ENCODE measurements at places on chromosomes 3 and 15. TPM values are rescaled to one million over a fixed set of nuclear protein-coding genes. Genes with fewer than 3 reads are reported as not detected.

- no peaks in the 10 kb centered on the region for H3K27me3 ChIP-seq
- H3K4me3 ChIP-seq = no peak overlapping the region
- H3K4me1 ChIP-seq = no peaks in the 10 kb centered on the region
- no peak overlapping the region for H3K27ac ChIP-seq
- H3K36me3 ChIP-seq = no peaks in the 10 kb centered on the region
- DNase-seq = no peak
These were observed 477.1 kb upstream of the KCNMB2 start for GRCh38 chr3:178059119-178059518.

GRCh38 chr15:58568157-58568571, 136.4 kb downstream of the LIPC start:
- H3K27me3 ChIP-seq = no peaks in the 10 kb centered on the region
- no peaks in the 10 kb centered on the region for H3K36me3 ChIP-seq
- H3K4me3 ChIP-seq = no peak overlapping the region
- no peak for DNase-seq
- no peak overlapping the region for H3K27ac ChIP-seq

GRCh38 chr15:98873441-98874218, 134.0 kb downstream of the PGPEP1L start:
- no peak for DNase-seq
- no peak overlapping the region for H3K27ac ChIP-seq
- H3K4me3 ChIP-seq = no peak overlapping the region
- H3K27me3 ChIP-seq = no peaks in the 10 kb centered on the region
- H3K4me1 ChIP-seq = no peaks in the 10 kb centered on the region

DNA sequence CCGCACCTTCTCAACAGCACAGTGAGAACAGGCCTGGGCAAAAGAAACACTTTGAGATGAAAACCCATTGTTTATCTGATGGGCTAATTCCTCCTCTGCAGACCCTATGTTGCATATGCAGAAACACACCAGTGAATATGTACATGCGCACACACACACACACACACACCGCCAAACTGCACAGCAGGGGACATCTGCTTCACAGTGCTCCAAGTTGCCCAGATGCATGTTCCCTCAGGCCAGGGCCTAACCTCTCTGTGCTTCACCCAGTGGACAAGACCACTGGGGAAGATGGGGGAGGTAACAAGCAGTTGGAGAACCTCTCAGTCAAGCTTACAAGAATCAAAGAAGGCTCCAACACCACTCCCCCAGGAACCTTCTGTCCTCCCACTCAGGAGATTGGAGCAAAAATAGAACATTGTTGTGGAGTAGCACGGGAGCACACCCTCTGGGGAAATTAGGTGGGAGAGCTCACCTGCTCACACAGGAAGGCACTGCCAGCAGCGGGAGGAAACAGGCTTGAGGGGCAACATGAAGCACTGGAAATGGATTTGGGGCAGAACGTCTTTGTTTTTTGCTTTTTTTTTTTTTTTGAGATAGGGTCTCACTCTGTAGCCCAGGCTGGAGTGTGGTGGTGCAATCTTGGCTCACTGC, 13.0 kb downstream of the HCN4 start:
- no peak overlapping the region for H3K27ac ChIP-seq
- H3K4me3 ChIP-seq = no peak overlapping the region
- H3K4me1 ChIP-seq = no peaks in the 10 kb centered on the region
- DNase-seq = no peak
- no peaks in the 10 kb centered on the region for H3K36me3 ChIP-seq

DNA sequence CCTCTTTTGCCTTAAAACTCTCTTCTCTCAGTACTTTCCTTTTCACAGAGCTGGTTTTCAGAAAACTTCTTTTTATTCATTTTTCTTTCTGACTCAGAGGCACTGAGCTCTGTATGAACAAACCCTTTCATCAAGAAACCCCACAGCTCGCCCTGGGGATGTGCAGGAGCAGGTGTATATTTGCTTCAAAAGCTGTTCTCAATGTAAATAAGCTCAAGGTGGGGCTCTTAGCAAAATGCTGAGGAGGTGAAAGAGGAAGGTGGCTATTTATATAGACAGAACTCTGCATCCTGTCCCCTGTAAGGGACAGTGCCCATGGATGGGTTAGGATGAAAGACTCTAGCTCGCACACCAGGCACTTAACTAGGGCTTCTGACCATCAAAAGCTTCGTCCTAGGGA, 302.0 kb downstream of the WDR72 start:
- no peak overlapping the region for H3K27ac ChIP-seq
- H3K4me1 ChIP-seq = no peaks in the 10 kb centered on the region
- H3K4me3 ChIP-seq = no peak overlapping the region

DNA sequence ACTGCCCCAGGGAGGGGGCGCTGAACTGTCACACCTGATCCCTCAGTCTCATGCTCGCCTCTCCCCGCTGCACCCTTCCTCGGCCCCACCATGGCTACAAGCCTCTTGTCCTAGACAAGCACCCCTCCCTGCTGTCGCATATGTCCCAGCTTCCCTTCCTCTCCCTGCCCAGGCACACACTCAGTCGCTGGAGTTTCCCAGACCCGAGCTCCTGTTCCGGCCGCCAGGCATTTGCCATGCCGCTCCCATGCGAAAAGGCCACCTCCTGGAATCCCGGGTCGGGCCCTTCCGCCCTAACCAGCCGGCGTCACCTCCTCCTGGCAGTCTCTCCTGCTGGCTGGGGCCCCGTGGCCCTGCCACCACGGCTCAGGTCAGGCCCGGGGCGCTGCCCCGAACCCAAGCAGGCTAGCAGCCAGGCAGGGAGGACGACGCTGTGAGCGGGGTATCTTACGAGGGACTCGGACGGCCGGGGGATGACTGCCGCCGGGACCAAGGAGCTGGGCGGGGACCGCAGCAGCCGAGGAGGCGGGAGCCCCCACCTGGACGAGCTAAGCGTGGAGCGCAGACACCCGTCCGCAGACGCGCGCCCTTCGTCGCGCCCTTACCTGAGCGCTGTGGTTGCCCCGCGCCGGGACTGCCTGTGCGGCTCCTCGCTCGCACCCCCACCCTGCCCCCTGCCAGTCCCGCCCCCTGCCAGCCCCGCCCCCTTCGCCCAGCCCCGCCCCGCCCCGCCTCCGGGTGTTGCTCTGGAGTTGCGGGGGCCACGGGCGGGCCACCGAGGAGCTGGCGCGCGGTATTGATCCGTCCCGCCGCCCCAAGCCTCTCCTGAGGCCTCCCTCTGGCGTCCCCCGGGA, at the start of gene ALS2CL:
Gene ALS2CL, minus strand, starts transcription at position 642 of the 854 bp plus-strand sequence. CDS start 4,239 bp downstream, outside the sequence.
- H3K4me1 ChIP-seq = peaks cover 73% of the 10 kb centered on the region
- no peaks in the 10 kb centered on the region for H3K27me3 ChIP-seq
- no peaks in the 10 kb centered on the region for H3K36me3 ChIP-seq
- H3K27ac ChIP-seq = peak within 1 kb of the TSS; percentile 79

GRCh38 chr3:112093180-112093522, 7.0 kb downstream of the C3orf52 start:
- no peaks in the 10 kb centered on the region for H3K27me3 ChIP-seq
- H3K4me1 ChIP-seq = no peaks in the 10 kb centered on the region
- H3K36me3 ChIP-seq = no peaks in the 10 kb centered on the region
- no peak overlapping the region for H3K4me3 ChIP-seq
- no peak for DNase-seq
- no peak overlapping the region for H3K27ac ChIP-seq

Gene KBTBD13
- total RNA-seq = not detected

Gene OTOL1
- total RNA-seq = not detected

Measured in naive thymus-derived CD4-positive, alpha-beta T cell (primary cell).